ENCODE measurements at places on chromosomes 16 and 17.

DNA sequence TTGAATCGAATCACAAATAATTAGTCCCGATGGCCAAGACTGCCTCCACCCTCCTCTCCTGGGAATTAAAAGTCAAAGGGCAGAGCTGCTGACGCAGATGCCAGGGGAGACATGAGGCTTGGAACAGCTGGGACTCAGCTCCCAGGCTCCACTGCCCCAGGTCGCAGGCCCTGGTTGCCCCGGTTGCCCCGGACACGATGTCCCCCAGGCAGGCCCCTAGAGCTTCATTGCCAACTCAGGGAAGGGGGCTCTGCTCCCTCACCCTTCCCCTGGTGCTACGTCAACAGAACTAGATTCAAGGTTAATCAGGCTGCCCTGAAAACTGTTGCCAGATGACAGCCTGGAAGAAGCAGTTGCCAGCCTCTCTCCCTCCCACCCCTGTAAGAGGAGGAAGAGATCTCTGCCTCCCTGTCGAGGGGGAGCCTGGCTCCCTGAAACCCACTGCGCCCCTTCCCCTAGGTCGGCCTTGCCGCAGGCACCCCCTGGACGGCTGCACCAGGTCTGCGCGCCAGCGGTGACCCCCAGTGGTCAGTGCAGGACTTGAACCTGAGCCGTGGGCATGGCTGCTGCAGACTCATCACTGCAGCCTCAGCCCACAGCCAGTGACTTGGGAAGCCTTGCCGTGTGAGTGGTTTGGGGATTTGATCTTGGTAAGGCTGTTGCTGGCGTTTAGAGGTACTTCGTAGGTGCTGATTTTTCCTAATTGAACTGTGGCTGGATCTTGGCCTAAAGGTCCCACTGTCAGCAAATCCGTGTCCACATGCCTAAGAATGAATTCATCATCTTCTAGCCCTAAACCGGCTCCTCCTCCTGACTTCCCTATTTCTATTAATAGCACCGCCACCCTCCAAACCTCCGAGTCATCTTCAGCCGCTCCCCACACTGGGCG lies 84.1 kb upstream of the TOB1 start:
- DNase-seq, result no peak

GRCh38 chr16:47026947-47027346 lies 53.5 kb upstream of the DNAJA2 start:
- DNase-seq, result no peak

- DNase-seq, result no peak
Measured at GRCh38 chr17:18107061-18107790, 1.3 kb upstream of the MYO15A start.

DNA sequence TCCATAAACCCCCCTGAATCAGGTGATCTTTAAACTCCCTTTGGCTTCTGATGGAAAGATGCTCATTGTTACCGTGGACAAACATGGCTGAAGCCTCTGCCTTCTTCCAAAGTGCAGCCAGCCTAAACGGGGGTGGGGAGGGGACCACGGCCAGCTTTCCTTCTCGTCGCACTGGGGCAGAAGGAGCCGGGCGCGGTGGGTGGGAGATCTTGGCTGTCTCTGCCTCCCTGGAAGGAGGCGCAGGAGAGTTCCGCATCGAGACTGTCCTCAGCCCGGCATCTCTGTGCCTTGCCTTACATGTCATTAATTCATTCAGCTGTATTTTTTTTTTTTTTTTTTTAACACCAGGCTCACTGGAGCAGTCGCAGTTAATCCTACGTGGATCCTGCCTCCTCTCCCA lies 163.3 kb upstream of the PLCG2 start:
- no peak for DNase-seq

DNA sequence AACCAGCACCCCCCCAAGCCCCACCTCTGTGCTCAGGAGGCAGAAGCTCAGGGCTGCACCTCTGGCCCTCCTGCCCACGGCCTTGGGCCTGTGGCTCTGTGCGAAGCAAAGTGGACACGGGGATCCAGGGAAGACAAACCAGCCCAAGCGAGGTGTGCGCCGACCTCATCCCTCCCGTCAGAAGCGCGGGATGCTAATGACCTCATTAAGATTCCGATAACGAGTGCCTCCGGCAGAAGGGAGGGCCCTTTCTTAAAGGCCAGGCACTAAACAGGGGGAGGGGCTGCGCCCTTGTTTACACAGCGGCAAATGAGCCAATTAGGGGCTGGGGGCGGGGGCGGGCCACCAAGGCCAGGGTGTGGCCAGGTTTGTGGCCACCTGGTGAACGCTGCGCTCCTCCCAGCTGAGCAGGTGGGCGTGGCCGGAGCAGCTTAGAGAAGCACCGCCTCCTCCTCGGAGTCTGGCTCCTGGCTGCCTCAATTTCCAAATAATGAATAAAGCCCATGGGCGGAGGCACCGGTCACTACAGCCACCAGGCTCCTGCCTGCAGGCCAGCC lies 3.2 kb downstream of the CBX4 start:
- DNase-seq, result no peak

DNA sequence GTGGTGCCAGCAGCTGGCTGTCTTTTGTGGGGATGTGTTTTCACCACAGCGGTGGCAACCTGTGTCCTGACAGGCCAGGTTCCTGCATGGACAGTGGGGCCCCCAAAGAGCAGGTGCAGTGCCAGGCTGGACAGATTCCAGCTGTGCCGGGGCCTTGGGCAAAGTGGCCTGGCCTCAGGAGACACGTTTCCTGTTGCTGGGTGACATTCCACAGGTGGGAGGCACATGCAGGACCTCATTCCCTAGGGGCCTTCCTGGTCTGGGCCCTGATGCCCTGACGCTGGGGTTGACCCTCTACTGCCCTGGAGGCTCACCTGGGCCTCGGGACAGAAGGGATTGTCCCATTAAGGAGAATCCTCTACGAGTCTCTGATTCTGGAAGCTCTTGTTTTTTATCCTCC lies 182.4 kb downstream of the RAB11FIP4 start:
- no peak for DNase-seq

DNA sequence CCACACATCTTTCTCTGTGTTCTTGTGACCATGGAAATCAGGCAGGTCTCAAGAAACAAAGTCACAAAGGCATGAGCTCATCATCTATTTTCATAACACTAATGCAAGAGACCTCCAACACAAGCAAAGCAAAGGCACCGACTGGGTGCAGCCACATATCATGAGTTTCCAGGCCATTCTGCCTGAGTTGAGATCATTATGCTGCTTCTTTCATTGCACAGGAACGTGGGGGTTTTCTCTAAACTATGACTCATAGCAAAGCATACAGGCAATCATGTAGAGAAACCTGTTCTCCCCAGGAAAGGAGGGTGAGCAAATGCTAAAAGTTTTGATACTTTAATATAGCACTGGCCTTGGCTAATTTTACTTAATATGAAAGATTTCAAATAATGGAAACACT lies 60.7 kb downstream of the GRIN2A start:
- no peak for DNase-seq

DNA sequence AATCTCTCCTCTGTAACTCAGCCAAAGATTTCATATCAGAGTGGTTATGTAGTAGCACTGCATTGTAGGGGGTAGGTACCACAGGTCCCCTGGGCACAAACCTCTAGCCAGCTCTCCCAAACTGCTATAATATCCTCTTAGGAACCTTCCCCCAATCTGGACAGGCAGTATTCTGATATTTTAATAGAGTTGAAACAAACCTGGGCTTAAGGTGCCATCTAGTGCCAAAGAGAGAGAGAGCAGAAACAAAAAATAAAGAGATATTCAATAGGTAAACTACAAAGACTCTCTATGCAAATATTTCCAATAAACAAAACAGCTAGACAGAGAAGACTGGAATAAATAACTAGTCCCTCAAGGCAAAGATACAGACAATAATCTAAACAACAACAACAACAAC lies 1070.0 kb downstream of the CDH11 start:
- DNase-seq, result peak; percentile 19

DNA sequence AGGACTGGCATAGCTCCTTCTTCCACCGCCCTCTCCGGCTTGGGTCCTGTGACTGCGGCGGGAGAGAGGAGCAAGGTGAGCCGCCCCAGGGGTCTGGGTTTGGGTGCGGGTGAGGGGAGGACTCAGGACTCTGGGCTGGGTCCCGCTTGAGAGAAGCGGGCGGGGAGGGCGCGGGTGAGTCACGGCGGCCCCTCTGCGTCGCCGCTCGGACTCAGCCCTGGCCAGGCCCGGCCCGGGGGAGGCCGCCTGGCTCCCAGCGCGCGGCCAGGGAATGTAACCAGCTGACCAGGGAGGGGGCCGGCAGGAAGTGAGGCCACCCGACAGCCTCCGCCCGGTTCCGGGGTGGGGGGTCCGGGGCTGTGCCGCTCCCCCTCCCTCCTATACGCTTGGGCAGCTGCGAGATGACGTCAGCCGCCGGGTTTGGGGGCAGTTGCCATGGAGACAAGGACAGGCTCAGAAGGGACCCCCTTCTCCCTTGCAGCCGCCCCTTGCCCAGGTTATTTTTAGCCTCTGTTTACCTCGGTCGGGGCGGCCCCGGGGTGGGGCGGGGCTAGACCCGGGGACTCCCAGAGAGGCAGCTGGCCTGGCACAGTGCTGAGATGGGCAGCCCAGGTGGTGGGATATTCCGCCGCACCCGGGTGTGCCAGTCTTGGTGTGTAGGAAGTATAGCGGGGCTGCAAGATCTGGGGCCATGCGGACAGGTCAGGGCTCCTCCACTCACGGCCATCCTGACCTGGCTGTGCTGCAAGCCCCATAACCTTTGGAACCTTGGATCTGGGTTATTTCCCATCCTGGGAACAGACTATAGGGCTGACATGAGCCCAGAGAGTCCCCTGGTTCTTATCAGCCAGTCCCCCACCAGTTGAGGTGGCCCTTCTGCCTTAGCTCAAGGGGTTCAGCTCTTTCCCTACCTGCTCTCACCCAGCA lies 1.6 kb downstream of the RIPOR1 start:
- DNase-seq, result no peak

DNA sequence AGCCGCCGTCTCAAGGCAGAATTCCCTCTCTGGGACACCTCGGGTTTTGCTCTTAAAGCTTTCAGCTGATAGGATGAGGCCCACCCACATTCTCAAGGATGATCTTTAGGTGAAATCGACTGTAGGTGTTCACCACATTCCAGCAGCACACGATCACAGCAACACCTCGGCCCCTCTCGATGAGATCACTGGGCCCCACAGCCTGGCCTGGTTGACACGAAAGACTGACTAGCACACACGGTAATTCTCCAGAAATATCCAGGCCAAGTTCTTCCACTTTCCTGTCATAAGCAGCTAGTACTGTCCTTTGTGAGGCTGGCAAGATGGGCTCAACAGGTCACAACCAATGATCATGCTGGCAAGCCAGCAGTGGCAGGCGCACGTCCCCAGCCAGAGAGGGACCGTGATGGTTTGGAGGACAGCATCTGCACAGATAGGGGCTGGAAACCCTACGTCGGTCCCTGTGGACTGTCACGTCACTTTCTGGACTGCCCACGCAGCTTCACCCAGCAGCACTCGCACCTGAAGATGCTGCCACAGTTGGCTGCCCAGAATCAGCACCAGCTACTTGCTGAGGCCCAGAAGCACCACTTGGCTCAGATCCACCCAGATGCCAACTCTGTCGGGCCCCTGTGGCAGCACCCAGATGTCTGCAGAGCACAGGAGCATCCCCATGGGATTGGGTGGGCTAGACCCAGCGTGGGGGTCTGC lies 17.4 kb downstream of the TMC6 start:
- DNase-seq, result no peak

DNA sequence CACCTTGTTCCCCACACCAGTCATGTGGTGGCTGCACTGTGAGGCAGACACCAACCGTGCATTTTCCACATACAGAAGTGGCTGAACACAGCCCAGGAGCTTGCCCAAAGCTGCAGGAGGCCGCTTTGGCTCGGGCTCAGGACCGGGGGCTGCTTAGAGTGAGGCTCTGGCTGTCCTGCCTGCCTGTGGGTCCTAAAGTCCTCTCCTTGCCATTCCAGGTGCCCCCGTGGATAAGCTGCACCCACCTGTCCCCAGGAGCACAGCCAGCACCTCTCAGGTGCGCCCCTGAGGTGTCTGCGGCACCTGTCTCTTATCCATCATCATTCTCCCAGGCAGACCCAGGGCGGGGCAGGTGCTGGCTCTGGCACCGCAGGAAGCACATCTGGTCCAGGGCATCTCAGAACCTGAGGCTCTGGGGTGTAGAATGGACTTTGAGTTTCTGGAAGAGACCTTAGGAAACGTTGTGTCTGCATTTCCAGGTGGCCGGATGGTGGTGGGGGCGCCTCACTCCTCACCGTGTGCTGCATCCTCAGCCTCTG lies 180.5 kb upstream of the ZNF469 start:
- DNase-seq, result no peak

GRCh38 chr17:61063528-61063927 lies 336.1 kb upstream of the TBX2 start:
- DNase-seq, result no peak

DNA sequence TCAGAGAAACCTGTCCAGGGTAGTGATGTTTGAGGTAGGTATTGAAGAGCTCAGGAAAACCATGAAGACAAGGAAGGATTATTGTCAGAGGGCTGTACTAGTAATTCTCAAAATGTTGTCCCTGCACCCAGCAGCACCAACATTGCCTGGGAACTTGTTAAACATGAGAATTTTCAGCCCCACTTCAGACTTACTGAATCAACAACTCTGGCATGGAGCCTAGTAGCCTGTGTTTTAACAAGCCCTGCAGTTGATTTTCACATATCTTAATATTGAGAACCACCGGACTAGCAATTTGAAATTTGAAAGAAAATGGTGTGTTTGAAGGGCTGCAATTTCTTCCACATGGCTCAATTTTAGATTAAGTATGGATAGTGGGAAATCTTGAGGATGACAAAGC lies 2.8 kb upstream of the KIF2B start:
- no peak for DNase-seq

GRCh38 chr17:81345228-81346089 lies 49.8 kb upstream of the BAHCC1 start:
- DNase-seq, result peak; percentile 78

- no peak for DNase-seq
Measured at GRCh38 chr17:44204441-44204882, 4.8 kb upstream of the ATXN7L3 start.

GRCh38 chr17:10120109-10120485 lies 78.3 kb downstream of the GAS7 start:
- DNase-seq, result no peak

DNA sequence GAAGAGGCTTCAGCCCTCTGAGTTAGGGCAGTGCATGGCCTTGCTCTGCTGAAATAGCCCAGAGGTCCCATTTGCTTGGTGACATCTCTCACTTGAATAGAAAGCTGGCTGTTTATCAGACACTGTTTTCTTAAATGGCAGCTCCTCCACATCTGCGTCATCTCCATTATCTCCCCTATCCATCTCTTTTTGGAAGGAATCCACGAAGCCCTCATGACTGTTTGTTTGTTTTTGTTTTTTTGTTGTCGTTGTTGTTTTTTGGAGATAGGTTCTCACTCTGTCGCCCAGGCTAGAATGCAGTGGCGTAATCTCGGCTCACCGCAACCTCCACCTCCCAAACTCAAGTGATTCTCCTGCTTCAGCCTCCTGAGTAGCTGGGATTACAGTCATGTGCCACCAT lies 16.6 kb downstream of the NAA60 start:
- no peak for DNase-seq

- DNase-seq, result no peak
Measured at GRCh38 chr17:1160591-1161390, 19.0 kb downstream of the ABR start.

DNA sequence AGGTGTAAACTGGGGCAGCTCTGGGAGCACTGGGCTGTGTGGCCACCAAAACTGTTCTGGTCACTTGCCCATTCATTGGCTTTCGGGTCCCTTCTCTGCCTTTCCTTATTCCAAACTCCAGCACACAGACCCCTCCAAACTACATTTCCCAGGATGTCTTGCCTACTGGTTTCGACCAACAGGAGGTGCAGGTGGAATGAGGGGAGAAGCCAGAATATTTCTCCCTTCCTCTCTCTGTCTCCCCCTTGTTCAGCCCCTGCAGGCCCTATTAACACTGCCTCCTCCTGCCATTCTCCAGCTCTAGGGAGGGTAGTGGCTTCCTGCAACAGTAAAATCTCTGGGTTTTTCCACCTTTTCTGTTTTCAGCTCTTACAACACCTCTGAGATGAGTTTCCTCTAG lies 13.2 kb upstream of the NAGPA start:
- no peak for DNase-seq

Data from SW 1271 (cell line).